ENCODE measurements at places on chromosomes 5 and 9.

DNA sequence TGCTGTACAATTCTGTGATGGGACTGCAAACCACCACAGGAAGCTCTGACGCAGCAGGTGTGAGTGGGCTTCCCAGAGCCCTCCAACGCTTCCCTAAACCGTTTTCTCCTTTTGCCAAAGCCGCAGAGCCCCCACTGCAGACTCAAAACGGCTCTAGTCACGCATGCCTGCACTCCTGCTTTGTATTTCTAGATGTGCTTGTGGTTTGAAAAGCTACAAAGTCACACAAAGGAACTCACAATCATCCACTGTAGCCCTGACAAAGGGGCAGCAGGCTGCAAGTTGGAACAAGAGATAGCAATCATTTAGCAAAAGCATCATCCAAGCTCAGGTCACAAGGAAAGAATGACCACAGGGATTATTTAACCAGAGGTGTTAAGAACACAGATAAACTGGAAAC is 79.3 kb downstream of the PTPN3 start:
- DNase-seq = no peak

DNA sequence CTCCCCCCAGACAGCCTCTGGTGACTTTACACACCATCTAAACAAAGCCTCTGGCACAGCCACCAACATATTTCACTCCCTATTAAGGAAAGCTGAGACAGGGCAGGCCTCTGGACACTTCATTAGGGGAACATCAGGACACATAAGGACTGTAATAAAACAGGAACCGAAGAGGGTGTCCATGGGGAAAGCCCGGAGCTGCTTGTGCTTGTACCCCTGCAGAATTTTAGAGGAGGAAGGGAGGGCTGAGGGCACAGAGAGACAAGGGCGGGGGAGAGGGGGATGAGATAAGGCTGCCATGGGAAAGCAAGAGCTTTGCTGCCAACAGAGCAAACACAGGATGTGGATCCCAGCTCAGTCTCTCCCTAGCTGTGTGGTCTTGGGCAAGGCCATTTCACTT is 138.4 kb downstream of the ASTN2 start:
- DNase-seq = no peak

GRCh38 chr5:72108202-72109061 is 1.2 kb downstream of the MAP1B start:
- no peak for DNase-seq

GRCh38 chr5:159913501-159913900 is 2.8 kb upstream of the ADRA1B start:
- no peak for DNase-seq

DNA sequence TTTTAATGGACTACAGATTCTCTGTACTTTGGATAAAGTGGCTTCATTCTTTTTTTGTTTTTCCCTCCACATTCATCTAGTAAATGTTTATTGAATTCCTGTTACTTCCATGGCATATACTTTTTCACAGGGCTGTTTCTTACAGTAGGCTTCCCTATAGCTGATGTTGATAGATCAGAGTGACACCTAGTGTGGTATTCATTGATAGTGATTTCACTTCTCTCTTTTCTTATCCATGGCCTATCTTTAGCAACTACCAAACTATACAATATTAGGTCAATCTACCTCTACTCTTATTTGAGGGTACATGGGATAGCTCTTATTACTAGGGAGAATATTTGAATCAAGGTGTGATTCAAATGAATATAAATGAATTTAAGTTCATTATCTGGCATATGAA is 35.8 kb downstream of the FSD1L start:
- no peak for DNase-seq

All from T-helper 2 cell (primary cell).